ENCODE measurements at places on chromosomes 4 and X.

GRCh38 chr4:3250956-3251690, 2.2 kb downstream of the MSANTD1 start:
- no peak for DNase-seq

DNA sequence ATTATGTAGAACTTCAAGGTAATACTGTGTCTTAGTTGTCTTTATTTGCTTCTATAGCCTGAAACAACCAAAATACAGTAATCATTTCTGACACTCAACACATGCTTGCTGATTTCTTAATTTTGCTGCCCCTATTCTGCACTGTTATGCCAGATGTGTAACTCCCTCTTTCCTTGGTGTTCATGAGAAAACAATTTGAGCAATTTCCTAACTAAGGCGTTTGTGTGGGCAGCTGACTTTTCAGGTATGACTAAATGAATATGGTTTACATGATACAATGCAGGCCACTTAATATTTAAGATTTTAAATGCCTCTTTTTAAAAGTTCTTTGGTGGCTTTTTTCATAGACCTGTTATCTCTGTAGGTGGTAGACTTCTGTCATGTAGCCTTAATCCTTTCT, 46.1 kb upstream of the CENPE start:
- no peak for DNase-seq

GRCh38 chr4:188262464-188262863, 123.2 kb downstream of the TRIML1 start:
- DNase-seq = no peak

DNA sequence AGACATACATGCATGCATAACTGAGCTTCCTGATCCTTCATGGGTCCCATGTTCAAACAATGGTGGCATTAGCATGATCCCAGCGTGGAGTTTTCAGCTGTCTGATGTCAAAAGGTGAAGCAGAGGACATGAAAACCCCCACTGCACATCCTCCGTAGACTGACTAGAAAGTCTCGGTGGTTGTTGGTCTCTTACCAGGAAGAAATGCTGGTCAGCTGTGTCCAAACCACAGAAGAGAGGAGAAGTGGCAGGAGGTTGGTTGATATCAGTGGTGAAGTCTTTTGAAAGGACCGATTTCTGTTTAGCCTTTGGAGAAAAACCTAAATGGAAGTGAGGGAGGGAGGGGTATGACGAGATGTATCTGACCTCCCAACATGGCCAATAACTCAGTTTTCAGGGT, 201.9 kb downstream of the SPATA18 start:
- DNase-seq = no peak

Measured in hypothalamus (tissue), 51 donors.